ENCODE measurements at places on chromosomes 7 and 10.

GRCh38 chr7:3164380-3164792 lies 120.7 kb upstream of the CARD11 start:
- no peak for DNase-seq

DNA sequence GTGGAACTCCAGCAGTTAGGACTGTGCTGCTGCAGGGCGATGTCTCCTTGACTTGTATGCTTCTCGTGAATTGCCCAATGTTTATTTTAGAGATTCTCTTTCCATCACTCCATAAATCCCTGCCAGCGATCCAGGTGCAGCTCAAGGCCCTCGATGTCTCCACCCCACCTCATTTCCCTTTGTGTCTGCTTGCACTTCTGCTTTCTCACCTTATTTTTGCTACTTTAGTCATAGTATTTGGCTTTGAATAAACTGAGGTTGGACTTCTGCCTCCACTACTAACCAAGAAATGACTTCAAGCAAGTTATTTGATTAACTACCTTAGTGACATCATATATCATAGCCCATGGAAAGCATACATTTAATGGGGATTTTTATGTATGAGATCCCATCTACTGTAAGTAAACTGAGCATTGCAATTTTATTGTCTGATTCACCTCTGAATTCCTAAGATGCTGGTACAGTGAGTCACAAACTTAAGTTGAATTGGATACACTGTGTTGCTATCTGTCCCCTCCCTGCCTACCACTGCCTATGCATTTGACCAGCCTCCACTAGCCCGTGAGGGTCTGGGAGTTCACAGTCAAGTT lies 255.8 kb downstream of the ABCA13 start:
- DNase-seq, result peak; percentile 44

GRCh38 chr7:24980534-24981170 lies 674 bp upstream of the OSBPL3 start:
- peak; percentile 19 for DNase-seq

- no peak for DNase-seq
Measured at GRCh38 chr10:91576096-91576545, 56.8 kb downstream of the PPP1R3C start.

DNA sequence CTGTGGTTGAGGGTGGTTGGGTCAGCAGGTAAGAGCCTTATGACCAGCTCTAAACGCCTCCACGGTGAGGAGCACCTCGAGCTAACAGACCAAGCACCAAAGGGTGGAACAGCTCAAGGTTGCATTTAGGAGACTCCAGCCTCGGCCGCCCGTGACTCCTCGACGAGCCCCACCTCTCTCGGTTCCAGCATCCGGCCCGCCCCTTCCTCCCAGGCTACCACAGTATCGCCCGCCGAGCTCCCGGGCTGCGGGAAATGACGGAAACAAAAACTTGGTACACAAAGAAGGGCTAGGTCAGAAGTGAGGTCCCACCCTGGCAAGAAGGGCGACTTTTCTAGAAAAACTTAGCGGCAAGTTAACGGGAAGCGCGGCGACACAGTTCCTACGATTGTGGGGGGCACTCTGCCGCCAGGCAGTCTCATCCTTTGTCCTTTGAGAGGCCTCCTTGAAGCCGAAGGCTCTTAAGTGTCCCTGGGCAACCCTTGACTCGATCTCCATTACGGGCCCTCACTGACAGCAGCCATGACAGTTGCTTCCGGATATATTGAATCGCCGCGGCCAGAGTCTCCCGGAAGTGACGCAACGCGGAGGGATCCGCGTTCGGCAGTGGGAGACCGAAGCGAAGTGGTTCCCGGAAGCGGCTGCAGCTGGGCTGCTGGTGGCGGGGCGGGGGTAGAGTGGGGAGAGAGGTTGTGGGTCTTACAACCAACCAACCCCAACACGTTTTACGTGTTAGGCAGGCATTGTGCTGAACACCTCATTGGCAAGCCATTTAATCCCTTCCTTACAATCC lies 40.2 kb upstream of the ZNF518A start:
- DNase-seq, result peak; percentile 98

GRCh38 chr7:35333265-35333664 lies 79.4 kb upstream of the TBX20 start:
- no peak for DNase-seq

DNA sequence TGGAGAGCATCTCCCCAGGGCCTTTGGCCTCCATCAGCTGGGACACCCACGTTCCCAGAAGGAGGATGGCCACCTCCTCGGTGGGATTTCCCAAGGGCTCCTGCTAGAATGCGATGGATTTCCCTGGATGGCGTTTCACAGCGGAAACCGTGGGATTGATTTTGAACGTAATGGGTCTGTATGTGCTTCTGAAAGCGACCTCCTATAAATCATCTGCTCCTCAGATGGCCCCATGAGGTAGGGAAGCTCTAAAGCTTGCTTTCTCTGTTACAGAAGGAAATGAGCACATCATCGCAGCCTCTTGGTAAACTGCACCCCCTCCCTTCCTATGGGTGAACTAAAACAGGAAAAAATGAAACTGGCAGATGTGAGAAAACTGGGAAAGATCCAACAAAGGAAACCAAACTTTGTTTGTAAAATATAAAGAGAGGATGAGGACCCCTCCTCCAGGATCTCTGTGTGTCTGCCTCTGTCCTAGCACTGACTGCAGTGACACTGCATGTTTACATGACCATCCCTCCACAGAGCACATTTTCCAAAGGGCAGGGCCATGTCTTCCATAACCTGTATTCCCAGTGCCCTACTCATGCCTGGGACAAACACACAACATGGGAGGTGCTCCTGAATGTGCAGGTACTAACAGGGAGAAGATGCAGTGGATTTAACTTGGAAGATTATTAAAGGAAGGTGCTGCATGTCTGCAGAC lies 57.6 kb downstream of the LYZL1 start:
- no peak for DNase-seq

DNA sequence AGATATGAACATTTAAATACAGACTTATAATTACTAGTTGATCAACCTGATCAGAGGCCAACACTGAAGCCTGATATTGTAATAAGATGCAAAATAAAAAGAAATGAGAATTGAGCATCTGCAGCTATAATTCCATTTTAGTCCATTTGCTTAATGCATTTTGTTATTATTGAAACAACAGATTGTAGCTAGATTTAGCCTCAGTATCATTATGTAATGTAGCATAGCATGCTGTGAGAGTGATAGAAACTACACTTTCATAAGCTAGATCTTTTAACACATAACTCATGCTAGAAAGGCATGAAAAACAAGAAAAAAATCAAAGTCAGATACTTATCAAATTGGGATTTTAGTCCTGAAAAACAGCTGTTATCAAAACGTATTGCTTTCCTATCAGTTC lies 292.7 kb upstream of the ADARB2 start:
- DNase-seq, result no peak

GRCh38 chr7:50982626-50983025 lies 199.9 kb upstream of the GRB10 start:
- DNase-seq, result no peak

DNA sequence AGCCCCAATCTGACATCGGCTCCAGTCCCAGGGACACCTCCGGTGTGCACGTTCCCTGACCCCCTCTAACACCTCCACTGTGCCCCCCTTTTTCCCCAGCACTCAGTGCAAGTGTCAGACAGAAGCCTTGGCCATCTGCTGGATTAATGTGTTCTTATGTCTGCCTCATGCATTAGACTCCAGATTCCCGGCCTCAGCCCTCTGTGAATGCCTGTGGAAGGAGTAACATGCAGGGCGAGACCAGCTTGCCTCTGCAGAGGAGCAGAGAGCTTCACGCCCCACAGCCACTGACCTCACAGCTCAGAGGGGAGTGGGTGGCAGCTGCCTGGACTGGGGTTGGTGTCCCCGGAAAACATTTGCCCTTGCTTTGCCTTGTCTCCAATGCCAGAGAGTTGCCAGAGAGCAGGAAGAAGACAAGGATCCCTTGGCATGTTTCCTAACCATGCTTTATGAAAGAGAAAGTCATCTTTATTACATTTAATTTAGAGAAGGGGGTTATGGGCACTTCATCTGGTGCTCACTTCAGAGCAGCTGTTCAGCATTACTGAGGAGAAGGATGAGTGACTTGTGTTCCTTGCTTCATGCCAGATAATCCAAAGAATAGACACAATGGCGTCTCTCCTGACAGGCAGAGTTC lies 91.6 kb upstream of the CXCL12 start:
- DNase-seq, result no peak

DNA sequence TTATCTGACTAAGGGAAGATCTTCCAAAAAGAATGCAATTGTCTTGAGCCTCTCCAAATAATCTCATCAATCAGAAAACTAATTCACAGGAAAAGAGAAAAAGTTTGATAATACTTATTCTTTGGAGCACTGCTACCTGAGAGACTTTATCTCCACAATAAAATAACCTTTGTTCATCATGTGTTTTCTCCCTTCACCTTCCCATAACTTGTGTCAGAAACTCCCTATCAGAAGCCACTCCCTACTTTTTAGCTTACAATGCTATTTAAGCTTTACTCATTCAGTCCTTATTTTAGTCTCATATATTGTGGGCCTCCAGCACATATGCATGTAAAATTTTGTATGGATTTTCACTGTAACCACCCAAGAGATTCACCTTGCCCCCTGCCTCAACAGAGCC lies 998 bp downstream of the CYP3A43 start:
- DNase-seq, result no peak

DNA sequence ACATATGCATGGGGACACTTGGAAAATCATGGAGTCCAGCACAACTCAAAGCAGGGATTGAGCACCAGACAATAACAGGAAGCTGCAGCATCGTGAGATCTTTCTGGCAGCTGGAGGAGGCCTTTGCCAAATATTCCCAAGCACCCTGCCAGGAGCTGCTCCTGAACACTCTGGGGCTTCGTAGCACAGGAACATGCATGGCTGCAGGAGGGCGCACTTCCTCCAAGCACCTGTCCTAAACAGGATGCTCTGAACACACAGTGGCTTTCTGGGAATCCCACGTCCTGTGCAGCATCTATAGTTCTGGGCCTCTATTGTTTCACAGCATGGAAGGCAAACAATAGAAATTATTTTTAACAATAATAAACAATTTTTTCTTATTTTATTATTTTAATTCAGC lies 4.1 kb downstream of the ABLIM1 start:
- DNase-seq, result no peak

DNA sequence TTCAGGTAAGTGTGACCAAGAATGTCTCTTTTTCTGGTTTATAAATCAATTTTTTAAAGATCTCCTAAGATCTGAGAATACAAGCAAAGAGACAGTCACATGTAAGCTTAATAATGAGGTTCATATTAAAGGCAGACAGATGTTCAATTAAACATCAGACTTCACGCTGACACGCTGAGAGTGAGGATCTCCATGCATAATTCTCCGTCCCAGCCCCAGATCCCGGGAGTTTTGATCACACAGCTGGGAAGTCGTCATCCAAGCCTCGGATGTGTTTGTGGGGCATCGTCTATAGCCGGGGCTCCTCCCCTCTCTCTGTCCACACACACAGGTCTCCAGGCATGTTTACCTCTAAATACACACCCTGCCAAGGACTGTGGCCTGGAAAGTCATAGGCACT lies 223.2 kb downstream of the PTPRN2 start:
- no peak for DNase-seq

GRCh38 chr7:132509643-132510042 lies 66.6 kb downstream of the PLXNA4 start:
- DNase-seq, result no peak

GRCh38 chr10:93462881-93463280 lies 19.3 kb downstream of the MYOF start:
- DNase-seq, result peak; percentile 82

GRCh38 chr7:31307972-31308371 lies 32.6 kb downstream of the NEUROD6 start:
- no peak for DNase-seq

- DNase-seq, result no peak
Measured at GRCh38 chr7:103120362-103120761, 28.5 kb downstream of the NAPEPLD start.

GRCh38 chr7:2761801-2762497 lies 73.9 kb downstream of the AMZ1 start:
- no peak for DNase-seq

GRCh38 chr10:94005050-94005449 lies 11.3 kb downstream of the PLCE1 start:
- peak; percentile 42 for DNase-seq

DNA sequence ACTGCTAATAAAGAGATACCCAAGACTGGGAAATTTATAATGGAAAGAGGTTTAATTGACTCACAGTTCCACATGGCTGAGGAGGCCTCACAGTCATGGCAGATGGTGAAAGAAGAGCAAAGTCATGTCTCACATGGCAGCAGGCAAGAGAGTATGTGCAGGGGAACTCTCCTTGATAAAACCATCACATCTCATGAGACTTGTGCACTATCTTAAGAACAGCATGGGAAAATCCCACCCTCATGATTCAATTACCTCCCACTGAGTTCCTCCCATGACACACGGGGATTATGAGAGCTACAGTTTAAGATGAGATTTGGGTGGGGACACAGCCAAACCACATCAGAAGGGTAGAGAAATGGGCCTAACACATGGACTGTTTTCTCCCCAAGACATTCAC lies 156.3 kb downstream of the CCDC71L start:
- peak; percentile 29 for DNase-seq

- peak; percentile 51 for DNase-seq
Measured at GRCh38 chr7:66778201-66778600, 37.7 kb downstream of the RABGEF1 start.

DNA sequence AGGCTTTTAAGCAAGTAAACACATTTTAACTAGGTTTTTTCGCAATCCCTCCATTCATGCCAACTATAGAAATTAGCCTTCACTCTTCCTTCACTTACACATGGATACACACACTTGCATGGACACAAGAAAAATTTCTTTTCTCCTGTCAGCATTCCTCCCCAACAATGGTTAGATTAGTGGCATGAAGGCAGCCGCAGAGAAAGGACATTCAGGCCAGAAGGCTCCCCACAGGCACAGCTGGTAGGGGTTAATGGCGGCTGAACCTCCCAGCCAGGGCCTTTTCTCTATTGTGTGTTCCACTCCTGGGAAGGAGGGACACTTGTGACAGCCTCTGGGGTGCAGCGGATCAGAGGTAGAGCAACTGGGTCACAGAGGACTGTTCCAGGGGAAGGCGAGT lies 255.0 kb upstream of the SP8 start:
- no peak for DNase-seq

- DNase-seq, result no peak
Measured at GRCh38 chr7:351681-352480, 61.9 kb downstream of the FOXL3 start.

- no peak for DNase-seq
Measured at GRCh38 chr10:17144032-17144431, 14.4 kb upstream of the CUBN start.

- DNase-seq, result no peak
Measured at GRCh38 chr10:131116991-131117375, 194.5 kb downstream of the TCERG1L start.

DNA sequence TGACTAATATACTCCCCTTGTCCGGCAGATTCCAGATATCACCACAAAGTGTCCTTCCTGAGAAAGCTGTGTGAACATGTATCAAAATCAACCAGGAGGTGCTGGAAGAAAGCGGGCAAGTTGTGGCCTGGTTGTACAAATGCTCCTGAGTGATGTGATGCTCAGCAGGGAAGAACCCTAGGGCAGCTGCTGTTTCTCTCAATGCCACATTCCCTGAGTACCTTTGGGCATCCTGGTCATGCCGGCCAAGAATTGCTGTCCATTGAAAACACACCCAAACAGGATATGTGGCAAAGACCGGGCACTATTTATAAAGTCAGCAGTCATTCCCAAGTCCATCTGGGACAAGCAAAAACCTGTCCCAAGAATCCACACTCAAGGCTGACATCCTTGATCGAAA lies 7.8 kb upstream of the ADCY1 start:
- DNase-seq, result no peak

- DNase-seq, result no peak
Measured at GRCh38 chr7:48718731-48719378, 205.5 kb upstream of the CDC14C start.
